Left lung (tissue), 14 donors: ENCODE measurements at places on chromosomes 6 and 20. TPM values are rescaled to one million over a fixed set of nuclear protein-coding genes. Genes with fewer than 3 reads are reported as not detected.

CCR6 gene
- polyA plus RNA-seq = not detected

DNA sequence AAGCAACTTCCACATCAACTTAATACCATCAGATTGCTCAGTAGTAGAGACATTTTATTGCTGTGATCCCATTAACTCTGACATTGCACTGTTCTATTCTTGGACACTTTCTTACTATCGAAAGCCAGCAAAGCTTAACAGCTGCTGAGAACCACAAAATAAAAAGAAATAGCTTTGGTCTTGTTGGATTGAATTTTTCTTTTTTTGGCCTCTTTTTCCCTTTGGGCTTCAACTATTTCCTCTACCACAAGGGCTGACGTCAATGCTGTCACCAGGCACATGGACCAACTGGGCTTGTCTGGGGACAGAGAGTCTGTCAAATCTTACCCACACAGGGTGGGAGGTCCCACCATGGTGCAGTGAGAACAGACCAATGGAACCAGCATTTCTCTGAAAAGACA is 63.4 kb upstream of the ENPP5 start:
- H3K36me3 ChIP-seq = no peaks in the 10 kb centered on the region
- H3K27ac ChIP-seq = peak overlapping the region; percentile 27
- H3K27me3 ChIP-seq = no peaks in the 10 kb centered on the region
- H3K4me3 ChIP-seq = no peak overlapping the region

DNA sequence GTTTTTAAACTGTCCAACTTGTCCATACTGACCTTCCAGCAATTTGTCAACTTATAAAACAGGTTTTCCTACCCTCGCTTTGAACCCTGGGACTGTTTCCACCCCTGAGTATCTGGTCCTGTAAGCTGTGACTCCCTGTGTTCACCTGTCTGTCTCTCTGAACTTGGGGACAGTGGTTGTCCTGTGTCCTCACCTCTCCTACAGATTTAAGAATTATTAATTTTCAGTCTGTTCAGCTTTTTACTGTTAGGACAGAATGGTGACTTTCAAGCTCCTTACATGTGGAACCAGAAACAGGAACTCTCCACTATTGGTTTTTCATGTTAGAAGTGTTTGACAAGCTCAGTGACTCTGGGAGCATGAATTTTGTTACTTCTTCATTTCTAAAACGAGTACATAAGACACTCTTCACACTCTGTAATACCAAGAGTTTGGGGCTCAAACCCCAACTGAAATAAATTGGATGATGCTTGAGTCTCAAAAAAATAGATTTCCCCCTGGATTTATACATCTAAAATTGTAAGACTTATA is 713.9 kb downstream of the COL12A1 start:
- no peak for DNase-seq
- no peaks in the 10 kb centered on the region for H3K4me1 ChIP-seq

DNA sequence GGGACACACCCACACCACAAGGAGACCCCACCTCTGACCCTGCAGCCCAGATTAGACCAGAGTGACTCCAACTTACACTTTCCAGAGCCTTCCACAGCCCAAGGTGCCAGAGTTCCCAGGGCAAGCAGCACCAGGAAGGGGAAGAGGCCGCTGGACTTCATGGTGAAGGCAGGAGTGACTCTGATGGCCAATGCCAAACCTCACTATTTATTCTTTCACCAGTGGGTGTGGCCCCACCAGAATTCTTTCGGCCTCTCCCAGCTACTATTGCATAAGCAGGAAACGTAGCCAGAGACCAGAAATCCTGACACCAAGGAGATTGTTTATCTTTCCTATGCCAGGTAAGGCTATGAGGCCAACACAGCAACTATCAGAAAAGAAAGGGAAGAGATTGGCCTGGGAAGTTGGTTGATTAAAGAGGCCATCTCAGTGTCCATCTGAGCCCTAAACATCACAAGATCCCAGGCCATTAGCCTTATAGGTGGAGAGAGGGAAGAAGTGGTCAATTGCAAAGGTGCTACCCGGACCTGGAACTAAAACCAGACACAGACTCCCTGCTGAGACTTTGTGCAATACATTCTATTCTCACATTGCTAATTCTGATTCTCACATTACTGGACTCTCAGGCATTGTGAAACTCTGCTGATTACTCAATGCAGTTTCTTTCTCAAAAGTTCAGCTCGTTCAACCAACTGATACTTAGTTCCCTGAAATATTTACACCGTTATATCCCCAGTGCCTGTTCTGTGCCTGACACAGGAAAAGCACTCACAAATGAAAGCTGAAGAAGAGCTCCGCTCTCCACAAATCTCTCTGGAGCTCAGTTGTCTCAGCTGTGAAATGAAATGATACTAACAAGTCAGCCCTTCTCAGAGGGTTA is at the start of gene SLPI:
SLPI (minus strand) TSS at position 182 of the 880 bp plus-strand sequence; CDS start at position 161, 21 bp downstream.
- peak; percentile 55 for DNase-seq
- H3K4me3 ChIP-seq = peak within 1 kb of the TSS; percentile 21
- no peaks in the 10 kb centered on the region for H3K27me3 ChIP-seq
- H3K27ac ChIP-seq = peak within 1 kb of the TSS; percentile 86

GRCh38 chr6:90401933-90402830 is 105.5 kb upstream of the BACH2 start:
- no peaks in the 10 kb centered on the region for H3K36me3 ChIP-seq
- H3K4me1 ChIP-seq = peaks cover 19% of the 10 kb centered on the region
- H3K4me3 ChIP-seq = no peak overlapping the region

DNA sequence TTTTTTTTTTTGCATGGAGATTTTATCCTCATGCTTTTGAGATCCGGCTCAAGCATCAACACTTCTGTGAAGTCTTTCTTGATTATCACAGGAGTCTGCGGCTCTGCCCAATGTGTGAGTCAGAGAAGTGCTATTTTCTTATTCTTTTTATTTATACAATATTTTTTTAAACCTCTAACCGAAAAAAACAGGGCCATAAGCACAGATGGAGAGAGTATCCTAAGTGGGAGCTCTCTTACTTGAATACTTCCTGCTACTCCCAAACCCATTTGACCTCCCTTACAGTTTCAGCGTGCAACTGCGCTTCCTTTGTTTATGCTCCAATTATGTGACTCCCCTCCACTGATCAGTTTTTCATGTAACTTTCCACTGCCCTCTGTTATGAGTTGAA is 8.7 kb upstream of the ATXN1 start:
- no peaks in the 10 kb centered on the region for H3K36me3 ChIP-seq
- H3K27me3 ChIP-seq = no peaks in the 10 kb centered on the region
- no peak for DNase-seq
- H3K4me3 ChIP-seq = no peak overlapping the region

DNA sequence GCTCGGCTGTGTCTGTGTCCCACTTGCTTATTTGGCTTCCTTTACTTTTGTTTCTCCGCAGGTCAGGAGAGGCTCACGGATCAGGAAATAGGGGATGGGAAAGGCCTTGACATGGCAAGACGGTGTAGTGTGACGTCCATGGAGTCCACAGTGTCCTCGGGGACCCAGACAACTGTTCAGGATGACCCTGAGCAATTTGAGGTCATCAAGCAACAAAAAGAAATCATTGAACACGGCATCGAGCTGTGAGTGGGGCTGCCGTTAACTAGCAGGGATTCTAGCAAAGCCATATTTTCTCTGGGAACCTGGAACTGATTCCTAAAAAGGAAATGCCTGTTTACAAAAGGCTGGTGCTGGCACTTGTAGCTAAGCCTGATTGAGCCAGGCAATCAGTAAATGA is 54.4 kb downstream of the ARFGEF2 start:
- H3K4me1 ChIP-seq = no peaks in the 10 kb centered on the region
- no peaks in the 10 kb centered on the region for H3K27me3 ChIP-seq
- no peaks in the 10 kb centered on the region for H3K36me3 ChIP-seq
- DNase-seq = no peak
- no peak overlapping the region for H3K4me3 ChIP-seq

DNA sequence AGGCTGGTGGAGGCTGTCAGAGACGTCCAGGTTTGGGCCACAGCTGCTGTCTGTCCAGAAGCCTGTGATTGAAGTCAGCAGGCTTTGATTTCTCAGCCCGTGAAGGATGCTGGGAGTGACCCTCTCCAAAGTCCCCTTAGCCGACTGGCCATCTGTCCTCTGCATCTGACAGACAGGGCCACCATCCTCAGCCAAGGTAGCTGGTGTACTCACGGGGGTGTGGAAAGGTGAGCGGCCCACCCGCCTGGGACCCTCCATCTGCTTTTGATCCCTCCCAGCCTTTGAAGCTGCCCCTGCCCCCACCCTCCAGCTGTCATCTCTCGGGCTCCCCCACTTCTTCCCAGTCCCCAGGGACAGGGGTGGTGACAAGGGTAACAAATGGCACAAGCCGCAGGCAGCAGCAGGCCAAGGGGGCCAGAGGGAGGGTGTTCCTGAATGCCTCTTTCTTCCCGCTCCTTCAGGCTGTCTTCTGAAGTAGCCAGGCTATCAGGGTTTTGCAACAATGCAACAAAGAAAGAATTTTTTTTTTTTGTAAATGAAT is 84.4 kb downstream of the EYA2 start:
- no peak for DNase-seq
- H3K4me3 ChIP-seq = no peak overlapping the region
- H3K4me1 ChIP-seq = no peaks in the 10 kb centered on the region
- no peaks in the 10 kb centered on the region for H3K27me3 ChIP-seq

DNA sequence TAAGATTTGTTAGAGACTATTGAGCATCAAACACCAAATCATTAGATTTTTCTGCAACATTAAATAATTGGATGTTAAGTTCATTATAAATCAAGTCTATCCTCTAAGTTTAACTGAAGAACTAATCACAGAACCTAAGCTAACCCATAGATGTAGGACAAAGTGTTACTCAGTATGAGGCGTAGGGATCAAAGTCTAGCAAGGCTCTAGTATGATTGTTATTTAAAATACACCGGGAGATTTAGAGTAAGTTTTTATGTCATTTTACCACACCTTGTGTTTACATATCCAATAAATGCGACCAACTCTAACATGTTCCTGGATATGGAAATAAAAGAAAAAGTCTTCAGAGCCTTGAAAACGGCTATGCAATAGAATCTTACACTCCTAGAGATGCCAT is 2.6 kb downstream of the ADGB start:
- H3K27ac ChIP-seq = no peak overlapping the region
- DNase-seq = no peak
- no peaks in the 10 kb centered on the region for H3K27me3 ChIP-seq
- no peaks in the 10 kb centered on the region for H3K36me3 ChIP-seq
